ENCODE measurements at places on chromosomes 3 and 15. TPM values are rescaled to one million over a fixed set of nuclear protein-coding genes. Genes with fewer than 3 reads are reported as not detected.

DNA sequence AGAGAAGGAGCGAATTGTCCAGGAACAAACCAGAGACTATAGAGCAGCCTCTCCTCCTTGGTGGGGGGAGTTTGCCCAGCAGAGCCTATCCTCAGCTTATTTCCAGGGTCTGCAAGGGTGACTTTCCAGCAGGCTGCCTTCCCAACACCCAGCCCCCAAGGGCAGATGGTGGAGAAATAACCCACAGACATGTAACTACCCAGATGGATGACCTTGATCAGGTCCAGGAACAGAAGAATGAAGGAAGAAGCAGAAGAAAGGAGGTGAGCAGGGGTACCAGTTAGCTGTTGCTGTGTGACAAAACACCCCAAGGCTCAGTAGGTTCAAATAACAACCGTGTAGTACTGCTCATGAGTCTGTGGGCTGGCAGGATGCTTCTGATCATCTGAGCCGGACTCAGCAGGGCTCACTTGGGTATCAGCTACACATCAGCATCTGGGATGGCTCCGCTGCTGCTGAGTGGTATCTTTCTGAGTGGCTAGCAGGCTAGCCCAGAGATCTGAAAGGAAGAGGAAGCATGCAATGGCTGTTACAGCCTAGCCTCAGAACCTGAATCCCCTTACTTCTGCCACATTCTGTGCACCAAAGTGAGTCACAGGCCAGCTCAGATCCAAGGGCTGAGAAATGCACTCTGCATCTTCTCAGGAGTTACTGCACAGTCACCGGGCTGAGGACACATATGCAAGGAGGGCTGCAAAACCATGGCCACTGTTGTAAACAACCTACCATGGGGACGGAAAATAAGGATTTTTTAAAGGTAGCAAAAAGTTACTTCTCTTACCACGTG lies 22.2 kb upstream of the TXNRD3 start:
- peak; percentile 60 for DNase-seq

Gene COL8A1
- total RNA-seq, result 23.1 TPM

DNA sequence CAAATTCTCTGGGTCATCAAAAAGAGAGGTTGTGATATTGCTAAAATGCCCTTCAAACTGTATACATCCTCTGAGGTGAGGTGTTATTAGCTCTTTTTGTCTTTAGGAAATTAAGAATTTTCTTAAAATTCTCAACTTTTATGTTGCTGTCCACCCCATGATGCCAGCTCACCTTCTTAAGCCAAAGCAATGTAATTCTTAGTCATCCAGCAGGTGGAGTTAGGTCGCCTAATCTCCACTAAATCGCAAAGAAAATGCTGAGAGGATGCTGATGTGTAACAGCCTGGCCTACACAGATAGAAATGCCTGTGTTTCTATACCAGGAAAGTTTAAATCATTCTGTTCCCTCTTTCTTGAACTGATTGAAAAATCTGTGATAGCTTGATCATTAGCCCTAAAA lies 770.2 kb upstream of the ALCAM start:
- no peak for DNase-seq

GRCh38 chr3:120604784-120605183 lies 8.6 kb downstream of the NDUFB4 start:
- DNase-seq, result no peak

DNA sequence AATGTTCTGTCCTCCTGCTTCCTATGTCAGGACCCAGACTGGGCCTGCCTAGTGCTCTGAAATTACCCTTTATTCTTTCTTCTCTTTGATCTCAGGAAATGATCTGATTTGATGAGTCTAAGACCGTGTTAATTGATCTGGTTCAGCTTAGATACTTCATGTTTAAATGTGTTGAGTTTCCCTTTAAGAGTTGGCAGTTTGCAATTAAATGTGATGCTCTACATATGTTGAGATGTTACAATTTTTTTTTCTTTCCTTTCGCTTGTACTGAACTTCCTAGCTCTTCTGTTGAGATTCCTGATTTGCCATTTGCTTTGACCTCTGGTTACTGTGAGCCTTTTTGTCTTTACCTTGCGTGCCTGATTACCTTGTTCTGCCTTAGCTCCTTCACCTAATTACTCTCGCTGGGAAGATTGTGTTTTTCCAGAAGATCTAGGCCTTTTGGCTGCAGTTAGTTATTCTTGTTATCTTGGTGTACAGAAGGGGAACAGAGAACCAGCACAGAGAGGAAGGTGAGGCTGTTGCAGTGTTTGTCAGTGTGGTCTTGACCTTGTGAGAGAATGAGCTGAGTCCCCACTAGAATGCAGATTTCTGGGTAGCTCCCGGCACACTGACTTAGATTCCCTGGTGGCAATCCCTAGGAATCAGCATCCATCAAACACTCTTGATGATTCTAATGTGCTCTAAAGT lies 203.6 kb downstream of the EDEM1 start:
- no peak for DNase-seq

DNA sequence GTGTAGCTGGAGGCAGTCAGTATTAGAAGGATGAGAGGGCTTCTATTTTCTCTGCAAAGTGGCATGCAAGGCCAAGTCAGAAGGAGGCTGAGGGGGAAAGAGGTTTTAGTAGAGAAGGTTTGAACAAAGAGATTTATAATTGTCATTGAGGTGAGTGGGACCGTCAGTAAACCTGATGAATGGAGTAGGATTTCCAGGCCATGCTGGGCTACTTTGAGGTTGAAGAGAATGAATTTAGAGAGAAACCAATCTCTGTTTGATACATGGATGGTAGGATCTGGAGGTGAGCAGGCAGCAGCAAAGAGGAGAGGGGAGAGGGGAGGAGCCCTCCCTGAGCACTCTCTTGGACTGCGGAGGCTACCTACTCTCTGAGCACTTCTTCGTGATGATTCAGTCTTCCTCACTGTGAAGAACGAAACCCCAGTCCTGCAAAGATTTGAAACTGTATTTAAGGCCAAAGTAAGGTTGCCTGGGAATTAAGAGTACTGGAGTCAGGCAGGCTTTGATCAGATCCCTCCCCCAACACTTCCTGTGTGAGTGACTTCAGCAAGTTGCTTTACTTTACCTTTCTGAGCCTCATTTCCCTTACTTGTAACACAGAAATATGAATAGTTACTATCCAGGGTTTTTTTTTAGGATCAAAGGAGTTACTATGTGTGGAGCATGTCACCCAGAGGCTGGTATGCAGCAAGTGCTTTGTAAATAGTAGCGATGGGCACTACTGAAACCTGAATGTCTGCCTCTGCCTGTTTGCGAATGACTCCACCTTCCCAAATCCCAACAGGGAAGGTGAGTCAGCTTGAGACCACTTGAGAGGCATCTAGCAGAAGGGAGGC lies 75.8 kb downstream of the RPL39L start:
- peak; percentile 20 for DNase-seq

Gene GLDN
- total RNA-seq, result 5.9 TPM

DNA sequence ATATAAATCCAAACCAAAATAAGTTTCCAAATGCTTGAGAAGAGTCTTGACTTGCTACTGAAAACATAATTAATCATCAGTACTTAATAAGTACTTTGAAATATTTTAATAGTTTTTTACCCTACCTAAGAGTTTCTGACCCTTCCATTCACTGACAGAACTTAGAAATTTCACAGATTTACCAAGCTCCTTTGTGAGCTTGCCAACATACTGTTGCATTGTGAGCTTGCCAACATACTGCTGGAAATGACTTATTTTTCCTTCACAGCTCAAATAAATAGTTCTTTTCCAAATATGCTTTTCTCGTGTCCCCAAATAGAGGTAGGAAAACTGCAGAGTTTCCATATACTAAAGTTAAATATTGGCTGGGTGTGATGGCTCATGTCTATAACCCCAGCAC lies 9.6 kb upstream of the AADAC start:
- no peak for DNase-seq

Gene CPNE4
- total RNA-seq, result 3.2 TPM

- no peak for DNase-seq
Observed at GRCh38 chr3:133490468-133491351, 82.8 kb upstream of the CDV3 start.

Gene ATRIP
- 13.8 TPM for total RNA-seq

DNA sequence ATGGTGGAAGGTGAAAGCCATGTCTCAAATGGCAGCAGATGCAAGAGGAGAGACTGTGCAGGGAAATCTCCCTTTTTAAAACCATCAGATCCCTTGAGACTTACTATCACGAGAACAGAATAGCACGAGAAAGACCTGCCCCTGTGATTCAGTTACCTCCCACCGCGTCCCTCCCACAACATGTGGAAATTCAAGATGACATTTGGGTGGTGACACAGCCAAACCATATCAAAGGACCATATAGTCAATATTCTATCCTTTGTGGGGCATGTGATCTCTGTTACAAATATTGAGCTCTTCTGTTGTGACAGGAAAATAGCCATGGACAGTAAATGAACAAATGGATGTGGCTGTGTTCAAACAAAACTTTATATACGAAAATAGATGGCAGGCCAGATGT lies 77.2 kb upstream of the ACKR4 start:
- no peak for DNase-seq

- no peak for DNase-seq
Observed at GRCh38 chr3:82078246-82078645, 316.8 kb upstream of the GBE1 start.

- no peak for DNase-seq
Observed at GRCh38 chr3:169002689-169003088, 660.8 kb downstream of the MECOM start.

DNA sequence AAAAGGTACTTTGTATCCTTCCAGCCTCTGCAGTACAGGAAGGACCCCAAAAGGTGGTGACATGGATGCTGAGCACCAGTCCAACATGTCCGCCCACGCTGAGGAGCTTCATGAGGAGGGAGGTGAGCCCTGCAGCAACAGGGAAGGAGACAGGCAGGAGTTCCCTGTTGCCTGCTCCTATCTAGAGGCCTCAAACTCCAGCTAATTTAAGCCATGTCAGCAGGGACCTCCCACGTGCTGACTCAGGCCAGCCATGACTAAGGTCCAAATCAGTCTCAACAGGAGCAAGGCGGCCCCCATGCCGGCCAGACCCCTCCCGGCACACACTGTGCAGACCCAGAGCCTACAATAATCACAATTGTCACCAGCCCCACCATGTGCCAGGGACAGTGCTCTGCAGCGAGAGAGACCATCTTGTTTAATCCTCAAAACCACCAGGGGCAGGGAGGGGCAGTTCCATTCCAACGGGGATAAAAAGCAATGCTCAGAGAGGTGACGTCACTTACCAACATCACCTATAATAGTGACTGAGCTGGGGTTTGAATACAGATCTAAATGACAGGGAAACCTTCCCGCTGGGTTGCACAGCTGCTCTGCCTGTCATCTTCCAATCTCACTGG lies 54.5 kb upstream of the GATA2 start:
- no peak for DNase-seq

DNA sequence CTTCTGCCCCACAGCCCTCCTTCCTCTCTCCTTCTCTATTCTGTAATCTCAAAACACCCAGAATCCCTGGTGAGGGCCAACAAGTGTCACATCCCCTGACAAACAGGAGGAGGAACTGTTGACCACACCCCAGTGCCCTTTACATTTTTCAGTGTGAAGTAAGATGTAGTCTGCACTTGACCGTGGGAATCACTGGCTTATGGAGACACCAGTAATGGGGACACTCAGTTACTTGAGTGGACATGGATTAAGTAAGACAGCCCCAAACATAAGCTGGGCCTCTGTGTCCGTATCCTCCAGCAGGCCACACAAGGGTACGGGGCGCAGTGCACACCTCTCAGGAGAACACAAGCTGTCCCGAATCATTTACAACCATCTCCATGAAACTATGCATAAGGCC lies 28.4 kb upstream of the LIMD1 start:
- DNase-seq, result no peak

- DNase-seq, result no peak
Observed at GRCh38 chr3:25527801-25528200, 99.7 kb downstream of the RARB start.

Measured in vagina (tissue), 2 donors.